ENCODE measurements at places on chromosomes 1 and 21.
A peak's percentile ranks its signal among the peaks of the same experiment; 100 is the strongest.

DNA sequence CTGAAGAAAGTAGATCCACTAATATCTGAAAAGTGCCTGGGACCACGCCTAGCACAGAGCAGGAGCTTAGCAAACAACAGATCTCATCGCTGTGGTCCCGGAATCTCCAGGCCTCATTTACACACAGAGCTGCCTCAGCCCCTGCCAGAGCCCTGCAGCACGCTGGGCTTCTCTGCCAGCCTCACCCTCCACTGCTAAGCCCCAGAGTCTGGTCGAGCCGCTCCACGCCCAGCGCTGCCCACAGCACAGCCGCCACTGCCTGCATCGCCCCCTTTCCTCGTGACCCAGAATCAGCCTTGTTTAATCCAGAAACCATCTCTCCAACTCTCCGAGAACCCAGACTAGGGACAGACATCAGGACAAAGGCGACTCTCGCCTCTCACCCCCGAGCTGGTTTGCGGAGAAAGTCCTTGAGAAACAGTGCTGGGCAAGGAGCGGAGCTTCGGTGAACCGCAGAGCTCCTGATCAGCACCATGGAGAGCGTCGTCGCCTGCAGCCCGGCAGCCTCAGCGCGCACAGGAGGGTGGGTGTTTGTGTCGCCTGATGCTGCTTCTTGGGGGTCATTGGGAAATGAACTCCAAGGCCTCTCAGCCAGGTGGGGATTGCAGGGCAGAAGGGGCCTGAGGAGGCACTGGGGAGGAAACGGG, 145.1 kb downstream of the NPHP4 start:
- no peak for DNase-seq

- DNase-seq, result no peak
These were observed 405.5 kb downstream of the MATN1 start for GRCh38 chr1:30317921-30318320.

- no peak for DNase-seq
These were observed 80.3 kb downstream of the RGL1 start for GRCh38 chr1:183885142-183885735.

DNA sequence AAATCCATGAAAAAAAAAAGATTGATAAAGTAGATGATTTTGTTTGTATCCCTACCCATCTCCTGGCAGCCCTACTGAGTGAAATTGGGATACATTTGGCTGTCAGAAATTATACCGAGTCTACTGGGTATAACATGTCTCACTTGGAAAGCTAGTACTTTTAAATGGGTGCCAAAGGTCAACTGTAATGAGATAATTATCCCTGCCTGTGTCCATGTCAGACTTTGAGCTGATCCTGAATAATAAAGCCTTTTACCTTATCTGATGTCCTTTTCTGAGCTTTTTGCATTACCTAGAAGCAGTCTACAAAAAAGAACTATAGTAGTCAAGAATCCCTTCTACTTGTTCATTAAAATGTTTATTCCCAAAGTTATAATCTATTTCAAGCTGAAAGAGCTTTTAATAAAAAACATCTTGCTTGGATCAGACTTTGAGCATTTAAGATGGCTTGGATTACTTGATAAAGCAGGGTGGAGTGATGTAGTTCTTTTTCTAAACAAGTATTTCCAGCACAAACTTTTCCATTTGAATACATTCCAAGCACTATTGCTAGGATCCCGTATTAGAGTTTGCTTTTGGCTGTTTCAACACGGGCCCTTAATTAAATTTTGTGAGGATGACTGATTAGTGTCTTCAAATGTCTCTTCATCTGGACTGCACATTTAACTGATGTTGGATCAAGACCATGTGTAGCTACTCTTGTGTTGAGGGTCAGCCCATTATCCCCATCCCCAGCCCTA, 69.2 kb downstream of the DTL start:
- DNase-seq, result no peak

GRCh38 chr21:42806509-42807140, 72.7 kb downstream of the WDR4 start:
- no peak for DNase-seq

- DNase-seq, result no peak
These were observed 17.0 kb upstream of the BLACAT1 start for GRCh38 chr1:205472737-205473441.

GRCh38 chr1:57116871-57117270, 151.1 kb upstream of the C8B start:
- no peak for DNase-seq

DNA sequence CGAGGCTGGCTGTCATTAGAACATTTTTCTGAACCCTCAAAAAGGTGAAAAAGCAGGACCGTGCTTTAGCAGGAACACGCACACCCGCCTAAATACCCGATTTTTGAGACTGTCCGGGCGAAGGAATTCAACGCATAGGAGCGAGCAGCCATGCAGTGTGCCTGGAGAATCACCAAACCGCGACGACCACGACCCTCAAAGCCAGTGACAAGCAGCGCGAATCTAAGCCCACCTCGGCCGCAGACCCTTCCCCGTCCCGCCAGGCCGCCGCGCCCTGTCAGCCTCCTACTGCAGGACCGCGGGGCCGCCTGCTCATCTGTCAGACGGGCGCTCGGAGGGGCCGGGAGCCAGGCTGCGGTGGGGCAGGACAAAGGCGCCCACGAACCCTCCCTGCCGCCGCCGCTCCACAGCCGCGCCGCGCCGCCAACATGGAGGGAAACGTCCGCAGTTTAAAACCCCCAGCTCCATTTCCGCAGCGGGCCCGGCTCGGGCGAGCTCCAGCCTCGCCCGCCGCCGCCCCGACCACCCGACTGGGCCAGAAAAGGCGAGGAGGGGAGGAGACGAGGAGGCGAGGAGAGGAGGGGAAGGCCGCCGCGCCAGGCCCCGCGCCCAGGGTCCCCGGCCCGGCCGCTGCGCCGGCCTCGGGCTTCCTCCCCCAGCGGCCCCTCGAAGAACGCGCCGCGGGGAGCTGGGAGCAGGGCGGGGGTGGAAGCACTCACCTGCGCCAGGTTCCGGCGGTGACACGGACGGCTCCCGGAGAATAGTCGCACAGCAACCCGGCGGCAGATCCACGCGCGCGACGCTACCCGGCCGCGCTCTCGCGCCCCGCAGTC, at the start of gene LBR:
Gene LBR, minus strand, starts transcription at position 804 of the 833 bp plus-strand sequence. CDS start 3,963 bp downstream, outside the sequence.
- peak; percentile 54 for DNase-seq

- DNase-seq, result no peak
These were observed 7.8 kb downstream of the PODN start for GRCh38 chr1:53069663-53070327.

- no peak for DNase-seq
These were observed 1093.1 kb downstream of the MRPL39 start for GRCh38 chr21:24514081-24514733.

- no peak for DNase-seq
These were observed 6.9 kb upstream of the TMEM81 start for GRCh38 chr1:205091043-205091740.

DNA sequence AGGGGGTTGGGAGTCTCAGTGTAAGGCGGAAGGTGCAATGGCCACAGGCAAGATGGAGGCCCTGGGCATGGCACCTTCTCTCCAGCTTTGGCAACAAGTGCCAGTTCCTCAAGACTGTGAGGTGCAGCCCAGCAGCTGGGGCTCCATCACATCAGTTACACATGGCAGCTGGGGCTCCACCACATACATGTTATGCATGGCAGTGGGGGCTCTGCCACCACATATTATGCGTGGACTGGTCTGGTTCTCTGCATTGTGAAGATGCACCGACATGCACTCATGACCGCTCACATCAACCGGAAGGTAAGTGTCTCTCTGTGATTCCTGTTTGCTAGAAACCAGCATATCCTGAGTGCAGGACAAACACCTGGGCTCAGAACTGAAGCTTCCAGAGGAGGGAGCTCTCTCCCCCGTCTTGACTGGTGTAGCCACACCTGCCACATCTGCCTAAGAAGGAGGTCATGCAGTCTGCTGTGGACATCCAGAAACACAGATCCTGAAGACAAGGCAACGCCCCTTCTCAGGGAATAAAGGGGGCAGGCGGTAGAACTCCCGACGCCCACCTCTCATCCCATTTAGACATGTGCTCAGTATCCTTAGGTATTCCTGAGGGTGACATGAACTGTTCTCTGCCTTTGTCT, 104.1 kb upstream of the TMPRSS2 start:
- peak; percentile 11 for DNase-seq

- DNase-seq, result no peak
These were observed 9.7 kb downstream of the NENF start for GRCh38 chr1:212442408-212442807.

DNA sequence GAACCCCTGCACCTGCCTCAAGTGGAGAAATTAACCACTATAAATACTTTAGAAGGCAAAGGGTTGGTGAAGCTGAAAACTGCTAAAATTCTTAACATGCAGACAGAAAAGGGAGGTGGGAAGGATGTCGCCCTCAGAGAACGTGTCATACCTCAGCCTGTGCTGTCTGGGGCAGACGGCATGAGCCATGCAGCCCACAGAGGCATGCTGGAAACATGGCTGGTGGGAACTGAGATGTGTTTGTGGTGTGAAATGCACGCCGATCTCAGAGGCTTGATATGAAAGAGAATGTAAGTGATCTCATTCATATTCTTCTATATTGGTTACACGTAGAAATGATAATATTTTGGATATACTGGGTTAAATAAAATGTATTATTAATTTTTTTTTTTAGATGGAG, 16.3 kb downstream of the AGPAT3 start:
- peak; percentile 40 for DNase-seq

- no peak for DNase-seq
These were observed 129.2 kb downstream of the MAGI3 start for GRCh38 chr1:113519556-113519955.

- no peak for DNase-seq
These were observed 483.3 kb downstream of the TTLL7 start for GRCh38 chr1:83515578-83516154.

- DNase-seq, result no peak
These were observed 290.4 kb downstream of the OLFM3 start for GRCh38 chr1:101706366-101706765.

DNA sequence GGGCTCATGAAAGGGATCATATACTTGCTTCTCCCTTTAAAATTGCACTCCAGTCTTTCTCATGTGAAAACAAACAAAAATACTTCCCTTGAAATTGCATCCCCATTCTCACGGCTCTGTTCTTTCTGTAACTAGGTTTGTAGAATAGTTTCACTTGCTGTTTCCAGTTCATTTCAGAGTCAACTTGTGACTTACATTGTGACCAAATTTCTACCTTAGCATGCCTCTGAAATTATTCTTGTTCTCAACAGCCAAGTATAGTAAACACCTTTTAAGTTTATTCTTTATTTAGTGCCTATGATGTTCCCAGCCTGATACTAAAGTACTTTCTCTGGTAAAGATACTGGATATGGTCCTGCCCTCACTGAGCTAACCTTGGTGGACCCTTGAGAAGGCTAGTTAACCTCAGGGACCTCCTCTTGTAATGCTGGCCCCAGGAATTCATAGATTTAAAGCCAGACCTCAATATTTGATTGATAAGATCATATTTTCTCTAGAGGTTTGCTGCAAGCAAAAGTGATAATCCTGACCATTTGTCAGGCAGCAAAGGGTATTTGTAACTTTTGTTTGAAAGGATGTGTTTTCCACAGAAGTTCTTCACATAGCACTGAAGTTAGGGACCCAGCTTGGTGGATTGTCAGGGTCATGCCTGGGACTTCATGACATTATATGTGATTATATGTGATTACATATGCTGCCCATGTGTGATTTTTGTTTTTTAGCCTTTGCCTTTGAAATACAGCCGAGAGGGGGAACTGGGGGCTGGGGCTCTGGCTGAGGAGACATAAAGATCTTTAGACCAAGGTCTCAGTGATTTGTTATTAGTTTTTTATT, 29.6 kb downstream of the VANGL2 start:
- no peak for DNase-seq

DNA sequence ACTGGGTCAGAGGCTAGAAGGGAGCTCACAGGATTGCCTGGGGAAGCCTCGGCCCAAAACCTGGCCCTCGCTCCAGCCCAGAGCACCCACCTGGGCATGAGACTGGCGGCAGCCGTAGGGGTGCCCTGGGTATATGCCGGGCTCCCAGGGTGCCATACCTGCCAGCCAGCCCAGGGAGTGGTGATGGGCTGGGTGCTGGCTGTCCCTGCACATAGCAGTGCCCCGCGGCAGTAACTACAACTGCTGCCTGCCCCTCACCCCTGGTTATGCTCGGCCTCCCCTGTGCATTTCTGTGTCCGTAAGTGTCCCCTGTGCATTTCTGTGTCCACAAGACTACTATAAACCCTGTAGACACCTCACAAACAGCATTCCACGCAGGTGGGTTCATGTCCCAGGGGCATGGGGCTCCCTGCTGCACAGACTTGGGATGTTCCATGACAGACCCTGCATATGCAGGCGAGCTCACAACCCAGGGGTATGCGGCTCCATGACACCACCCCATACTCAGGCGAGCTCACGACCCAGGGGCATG, 5.8 kb upstream of the SPATC1L start:
- no peak for DNase-seq

- peak; percentile 49 for DNase-seq
These were observed 1.6 kb upstream of the CLSTN1 start for GRCh38 chr1:9825093-9826074.

- DNase-seq, result no peak
These were observed 16.9 kb upstream of the THRAP3 start for GRCh38 chr1:36207339-36207738.

- peak; percentile 42 for DNase-seq
These were observed 5.3 kb upstream of the SRP9 start for GRCh38 chr1:225772323-225772768.

GRCh38 chr1:1926346-1926811, 7.3 kb upstream of the TMEM52 start:
- no peak for DNase-seq

DNA sequence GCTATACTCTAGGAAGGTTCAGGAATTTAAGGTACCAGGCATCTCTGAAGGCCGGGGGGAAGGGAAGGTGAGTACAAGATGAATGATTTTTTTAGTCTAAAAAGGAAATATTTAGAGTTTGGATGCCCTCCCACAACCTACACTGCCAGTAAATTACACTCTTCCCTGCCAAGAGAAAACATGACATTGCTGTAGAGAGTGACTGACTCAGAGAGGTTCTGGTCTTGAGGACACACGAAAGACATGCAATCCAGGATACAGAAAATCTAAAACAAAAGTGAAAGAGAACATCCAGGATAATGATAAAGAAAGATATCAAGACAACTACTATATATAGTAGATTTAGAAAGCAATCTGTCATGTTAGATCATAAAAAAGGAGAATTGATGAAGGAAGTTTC, 200.5 kb downstream of the TYW3 start:
- DNase-seq, result no peak

DNA sequence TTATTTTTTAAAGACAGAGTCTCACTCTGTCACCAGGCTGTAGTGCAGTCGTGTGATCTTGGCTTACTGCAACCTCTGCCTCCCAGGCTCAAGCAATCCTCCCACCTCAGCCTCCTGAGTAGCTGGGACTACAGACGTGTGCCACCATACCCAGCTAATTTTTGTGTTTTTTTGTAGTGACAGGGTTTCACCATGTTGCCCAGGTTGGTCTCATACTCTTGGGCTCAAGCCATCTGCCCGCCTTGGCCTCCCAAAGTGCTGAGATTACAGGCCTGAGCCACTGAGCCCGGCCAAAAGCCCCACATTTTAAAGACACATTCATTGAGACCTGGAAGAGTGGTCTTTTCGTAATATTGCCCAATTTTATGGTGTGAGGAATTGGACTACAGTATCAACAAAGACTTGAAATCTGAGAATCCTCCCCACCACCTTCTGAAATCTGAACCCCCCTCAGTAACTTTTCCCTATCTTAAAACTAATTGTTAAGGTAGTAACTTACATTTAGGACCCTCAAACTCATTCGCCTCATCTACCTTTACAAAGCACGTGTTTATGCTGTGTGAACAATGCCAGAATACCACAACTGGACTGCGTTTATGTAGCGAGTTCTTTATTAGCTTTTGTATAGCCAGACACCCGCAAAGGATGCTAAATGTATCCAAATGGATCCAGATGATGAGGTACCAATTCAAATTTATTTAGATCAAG, 2.7 kb downstream of the ERRFI1 start:
- no peak for DNase-seq

- no peak for DNase-seq
These were observed 157.8 kb downstream of the ATG4C start for GRCh38 chr1:62941780-62942179.

Data from activated CD4-positive, alpha-beta T cell treated with anti-CD3 and anti-CD28 coated beads, Interleukin-2, amount 50 U/mL, for 48 hours (primary cell).